ENCODE measurements at places on chromosomes 2 and 18.

GRCh38 chr2:203436496-203436895 is 98.6 kb downstream of the RAPH1 start:
- no peaks in the 10 kb centered on the region for H3K4me1 ChIP-seq
- peaks cover 8% of the 10 kb centered on the region for H3K36me3 ChIP-seq
- H3K27ac ChIP-seq = no peak overlapping the region
- DNase-seq = no peak
- no peaks in the 10 kb centered on the region for H3K27me3 ChIP-seq
- H3K4me3 ChIP-seq = no peak overlapping the region

DNA sequence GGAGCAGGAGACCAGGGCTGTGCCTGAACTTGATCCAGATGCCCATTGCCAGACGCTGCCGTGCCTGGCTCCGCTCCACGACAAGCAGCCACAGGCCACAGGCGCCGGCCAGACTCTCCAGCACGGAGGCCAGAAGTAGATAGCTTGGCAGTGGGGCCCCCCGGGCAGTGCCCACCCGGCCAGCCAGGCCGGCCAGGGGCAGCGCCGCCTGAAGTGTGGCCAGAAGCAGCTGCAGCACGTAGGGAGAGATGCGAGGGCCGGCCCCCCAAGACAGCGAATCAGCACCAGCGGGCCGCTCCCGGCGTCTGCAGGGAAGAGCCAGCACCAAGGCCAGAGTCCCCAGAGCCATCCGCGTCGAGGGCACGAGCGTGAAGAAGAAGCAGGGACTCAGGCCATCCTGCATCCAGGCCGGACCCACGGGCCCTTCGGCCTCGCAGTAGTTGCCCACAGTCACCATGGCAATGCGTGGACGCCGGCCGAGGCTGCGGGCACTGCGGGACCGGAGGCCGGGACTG is 484 bp downstream of the ABCB6 start:
- H3K36me3 ChIP-seq = peaks cover 3% of the 10 kb centered on the region
- H3K27ac ChIP-seq = peak overlapping the region; percentile 92
- H3K4me3 ChIP-seq = no peak overlapping the region
- DNase-seq = peak; percentile 75

DNA sequence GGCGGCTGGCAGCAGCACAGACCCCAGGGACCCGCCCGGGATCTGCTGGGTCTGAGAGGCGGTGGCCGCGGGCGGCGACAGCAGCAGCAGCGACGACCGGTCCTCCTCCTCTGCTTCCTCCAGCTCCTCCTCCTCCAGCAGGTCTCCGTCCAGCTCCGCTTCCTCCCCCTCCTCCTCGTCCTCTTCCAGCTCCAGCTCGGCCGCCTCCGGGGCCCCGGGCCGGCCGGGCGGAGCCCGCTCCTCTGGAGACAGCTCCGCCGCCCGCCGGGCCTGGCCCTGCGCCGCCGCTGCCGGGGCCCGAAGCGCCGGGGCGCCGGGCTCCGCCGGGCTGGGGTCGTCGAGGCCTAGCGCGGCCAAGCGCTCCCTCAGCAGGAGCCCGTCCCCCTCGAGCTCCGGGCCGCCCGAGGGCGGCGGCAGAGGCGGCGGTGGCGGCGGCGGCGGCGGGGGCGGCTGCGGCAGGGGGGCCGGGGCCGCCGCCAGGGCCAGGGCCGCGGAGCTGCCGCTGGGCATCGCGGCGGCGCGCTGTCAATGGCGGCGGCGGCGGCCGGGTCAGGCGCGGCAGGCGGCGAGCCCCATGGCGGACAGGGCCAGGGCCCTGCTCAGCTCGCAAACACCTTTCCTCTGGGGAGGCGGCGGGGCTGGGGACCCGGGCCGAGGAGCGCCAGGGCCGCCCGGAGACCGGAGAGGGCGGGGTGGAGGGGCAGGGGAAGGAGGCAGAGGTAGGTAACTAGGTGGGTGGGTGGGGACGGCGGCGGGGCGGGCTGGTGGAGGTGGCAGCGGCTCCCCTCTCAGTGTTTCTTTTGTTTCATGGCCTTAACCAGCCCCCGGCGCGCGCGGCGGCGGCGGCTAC is 445 bp downstream of the MEX3C start:
- no peaks in the 10 kb centered on the region for H3K27me3 ChIP-seq
- H3K36me3 ChIP-seq = no peaks in the 10 kb centered on the region
- peak overlapping the region; percentile 91 for H3K4me3 ChIP-seq
- H3K27ac ChIP-seq = peak overlapping the region; percentile 98
- H3K4me1 ChIP-seq = peaks cover 29% of the 10 kb centered on the region
- DNase-seq = peak; percentile 76

- DNase-seq = no peak
- H3K36me3 ChIP-seq = no peaks in the 10 kb centered on the region
- H3K4me1 ChIP-seq = no peaks in the 10 kb centered on the region
- no peak overlapping the region for H3K27ac ChIP-seq
Measured at GRCh38 chr2:28247290-28247689, 145.4 kb upstream of the FOSL2 start.

DNA sequence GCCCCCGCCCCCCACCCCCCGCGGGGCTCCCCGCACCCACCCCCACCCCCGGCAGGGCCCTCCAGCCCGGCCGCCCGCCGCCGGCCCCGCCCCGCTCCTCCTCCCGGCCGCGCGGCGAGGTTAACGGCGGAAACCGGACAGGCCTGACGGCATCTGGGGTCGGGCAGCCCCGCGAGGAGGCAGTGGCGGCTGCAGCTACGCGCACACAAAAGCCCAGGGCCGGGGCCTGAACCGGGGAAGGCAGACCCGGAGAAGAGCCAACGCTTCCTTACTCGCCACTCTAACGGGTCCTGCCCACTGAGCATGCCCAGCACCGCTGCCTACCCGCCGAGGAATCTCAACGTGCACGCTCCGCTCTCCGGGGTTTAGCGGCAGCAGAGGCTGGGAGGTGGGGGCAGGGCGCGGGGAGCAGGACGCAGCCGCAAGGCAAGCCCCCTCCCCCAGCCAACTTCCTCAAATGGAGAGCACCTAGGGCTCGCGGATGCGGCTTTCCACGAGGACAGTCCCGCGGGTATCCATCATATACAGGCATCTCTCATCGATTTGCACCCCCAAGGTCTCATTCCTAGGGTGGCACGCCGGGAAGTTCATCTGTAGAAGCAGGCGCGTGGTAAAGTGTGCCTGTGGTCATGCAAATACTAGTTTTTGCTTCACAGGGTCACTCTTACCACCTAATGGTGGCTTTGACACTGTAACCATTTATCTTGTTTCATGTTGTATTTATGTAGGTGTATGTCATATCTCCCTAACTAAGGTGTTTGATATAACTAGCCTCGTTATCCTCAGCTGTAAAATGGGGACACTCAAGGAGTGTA is at the start of gene MEMO1:
MEMO1 (minus strand) TSS at position 339 of the 815 bp plus-strand sequence. CDS start 761 bp downstream, outside the sequence.
- peak; percentile 96 for DNase-seq
- H3K27ac ChIP-seq = peak within 1 kb of the TSS; percentile 90
- H3K4me3 ChIP-seq = peak within 1 kb of the TSS; percentile 46
- no peaks in the 10 kb centered on the region for H3K27me3 ChIP-seq
- no peaks in the 10 kb centered on the region for H3K36me3 ChIP-seq

DNA sequence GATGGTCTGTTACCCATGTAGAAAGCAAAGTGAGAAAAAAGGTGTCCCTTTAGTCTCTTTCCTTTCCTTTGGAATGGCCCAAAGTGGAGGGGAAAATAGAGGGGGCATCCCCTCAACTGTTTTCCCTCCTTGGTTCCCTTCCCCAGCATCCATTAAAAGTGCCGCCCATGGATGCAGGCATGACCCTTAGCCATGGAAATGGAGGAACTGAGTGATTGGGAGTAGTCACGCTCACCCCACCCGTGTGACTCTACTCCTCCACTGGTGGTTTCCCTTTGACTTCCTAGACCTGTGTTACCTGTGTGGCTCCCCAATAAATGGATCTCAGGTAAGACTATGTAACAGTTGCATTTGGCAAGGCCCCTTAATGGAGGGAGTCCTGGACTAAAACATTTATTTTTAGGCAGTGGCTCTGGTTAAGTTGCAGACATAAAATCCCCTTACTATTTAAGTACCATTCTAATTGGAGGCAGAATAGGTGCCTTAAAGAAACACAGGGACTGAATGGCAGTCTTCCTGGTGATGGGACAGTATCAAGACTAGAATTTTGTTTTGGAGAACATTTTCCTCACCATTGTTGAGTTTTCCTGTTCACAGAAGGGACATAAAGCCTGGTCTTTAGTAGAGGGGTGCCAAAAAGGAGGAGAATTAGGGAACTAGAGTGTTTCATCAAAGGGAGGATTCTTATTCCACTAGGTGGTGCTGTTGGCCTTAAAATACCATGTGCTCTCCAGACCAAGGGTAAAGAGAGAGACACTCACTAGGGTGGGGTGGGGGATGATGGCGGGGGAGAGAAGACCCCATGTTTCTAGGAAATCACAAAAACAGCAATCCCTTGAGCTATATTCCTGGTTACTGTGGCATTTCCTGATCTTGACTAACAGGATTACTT is 25.7 kb upstream of the PLA2R1 start:
- DNase-seq = no peak
- H3K36me3 ChIP-seq = no peaks in the 10 kb centered on the region
- no peaks in the 10 kb centered on the region for H3K27me3 ChIP-seq
- no peak overlapping the region for H3K27ac ChIP-seq
- no peaks in the 10 kb centered on the region for H3K4me1 ChIP-seq

DNA sequence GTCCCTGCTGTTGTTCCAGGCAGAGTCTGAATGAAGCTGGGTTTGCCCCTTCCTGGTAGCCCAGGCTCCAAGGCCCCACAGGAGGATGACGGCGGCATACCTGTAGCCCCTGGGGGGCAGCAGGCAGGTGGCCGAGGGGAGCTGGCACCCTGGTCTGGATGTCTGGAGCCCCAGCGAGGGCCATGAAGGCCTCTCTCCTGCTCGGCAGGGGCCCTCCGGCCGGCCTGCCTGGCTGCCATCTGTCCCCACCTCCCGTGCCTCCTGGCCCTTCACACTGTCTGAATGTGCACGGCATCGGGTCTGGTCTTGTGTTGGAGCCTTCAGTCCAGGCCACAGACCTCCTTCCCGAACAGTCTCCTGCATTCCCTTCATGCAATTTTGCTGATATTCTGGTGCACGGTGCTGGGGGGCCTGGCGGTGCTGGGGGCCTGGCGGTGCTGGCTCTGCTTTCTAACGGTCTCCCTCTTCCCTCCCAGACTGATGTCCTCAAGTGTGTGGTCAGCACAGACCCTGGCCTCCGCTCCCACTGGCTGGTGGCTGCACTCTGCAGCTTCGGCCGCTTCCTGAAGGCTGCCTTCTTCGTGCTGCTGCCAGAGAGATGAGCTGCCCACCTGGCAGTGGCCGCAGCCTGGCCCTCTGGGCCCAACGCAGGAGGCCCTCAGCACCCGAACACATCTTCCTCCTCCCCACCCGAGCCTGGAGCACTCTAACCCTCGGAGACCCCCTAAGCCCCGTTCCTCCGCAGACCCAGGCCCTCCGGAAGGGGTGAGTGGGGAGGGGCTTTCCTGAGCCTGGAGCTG is 13.5 kb downstream of the BOK start:
- no peak for DNase-seq
- H3K27me3 ChIP-seq = no peaks in the 10 kb centered on the region
- no peak overlapping the region for H3K4me3 ChIP-seq
- no peaks in the 10 kb centered on the region for H3K4me1 ChIP-seq

DNA sequence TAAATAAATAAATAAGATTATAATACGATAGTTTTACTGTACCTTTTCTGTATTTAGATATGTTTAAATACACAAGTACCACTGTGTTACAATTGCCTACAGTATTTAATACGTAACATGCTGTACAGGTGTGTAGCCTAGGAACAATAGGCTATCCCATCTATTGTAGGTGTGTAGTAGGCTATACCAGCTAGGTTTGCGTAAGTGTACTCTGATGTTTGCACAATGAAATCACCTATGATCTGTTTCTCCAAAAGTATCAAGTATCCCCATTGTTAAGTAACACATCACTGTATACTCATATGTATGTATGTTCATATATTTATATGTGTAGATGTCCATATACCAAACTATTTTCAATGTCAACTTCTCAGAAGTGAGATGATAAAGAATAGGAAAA is 118.2 kb upstream of the RND3 start:
- no peaks in the 10 kb centered on the region for H3K27me3 ChIP-seq
- H3K4me1 ChIP-seq = no peaks in the 10 kb centered on the region
- no peak for DNase-seq
- no peak overlapping the region for H3K27ac ChIP-seq

- no peaks in the 10 kb centered on the region for H3K4me1 ChIP-seq
- no peak overlapping the region for H3K27ac ChIP-seq
- H3K27me3 ChIP-seq = no peaks in the 10 kb centered on the region
- DNase-seq = no peak
- no peak overlapping the region for H3K4me3 ChIP-seq
Measured at GRCh38 chr2:235776531-235776930, 282.7 kb downstream of the AGAP1 start.

DNA sequence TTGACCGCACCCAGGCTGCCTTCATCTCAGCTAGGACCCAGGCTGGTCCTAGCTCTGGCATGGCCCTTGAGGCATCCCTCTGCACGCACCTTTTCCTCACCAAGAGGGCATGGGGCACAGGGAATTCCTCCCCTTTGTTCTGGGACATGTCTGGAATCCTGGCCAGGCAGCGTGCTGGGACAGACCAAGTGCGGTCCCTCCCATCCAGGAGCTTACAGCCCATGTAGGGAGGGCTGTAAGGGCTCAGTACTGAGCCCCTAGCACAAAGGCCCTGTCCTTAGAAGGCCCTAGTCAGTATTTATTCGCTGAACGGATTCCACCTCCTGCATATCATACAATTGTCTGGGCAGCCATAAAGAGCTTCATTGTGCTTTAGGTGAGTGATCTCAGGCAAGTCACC is 3.0 kb downstream of the TMEM37 start:
- H3K4me1 ChIP-seq = peaks cover 72% of the 10 kb centered on the region
- H3K36me3 ChIP-seq = no peaks in the 10 kb centered on the region
- H3K27me3 ChIP-seq = no peaks in the 10 kb centered on the region
- H3K4me3 ChIP-seq = no peak overlapping the region

DNA sequence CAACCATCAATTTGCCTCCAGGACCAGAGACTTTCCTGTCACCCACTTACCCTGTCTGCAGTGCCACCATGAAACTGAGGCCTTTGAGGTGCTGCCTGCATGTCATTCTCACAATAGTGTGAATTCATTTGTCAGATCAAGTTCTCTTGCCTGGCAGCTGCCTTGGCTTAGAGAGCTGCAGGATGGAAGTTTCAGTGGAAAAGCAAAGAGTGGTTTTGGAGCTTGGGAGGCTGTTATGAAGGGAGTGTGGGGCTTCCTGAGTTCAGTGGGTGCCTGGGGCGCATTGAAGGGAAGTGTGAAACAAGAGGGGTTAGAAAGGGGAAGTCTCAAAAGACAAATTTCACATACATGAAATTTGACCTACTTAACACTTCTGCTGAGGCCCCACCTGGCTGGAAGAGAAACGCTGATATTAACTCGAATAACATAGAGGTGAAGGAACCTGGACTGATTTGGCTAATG is 7.9 kb upstream of the LBH start:
- H3K27me3 ChIP-seq = no peaks in the 10 kb centered on the region
- H3K36me3 ChIP-seq = no peaks in the 10 kb centered on the region
- peaks cover 4% of the 10 kb centered on the region for H3K4me1 ChIP-seq
- H3K4me3 ChIP-seq = no peak overlapping the region
- no peak overlapping the region for H3K27ac ChIP-seq
- DNase-seq = no peak

- no peaks in the 10 kb centered on the region for H3K27me3 ChIP-seq
- no peak overlapping the region for H3K27ac ChIP-seq
- no peak for DNase-seq
- H3K4me3 ChIP-seq = no peak overlapping the region
Measured at GRCh38 chr2:136132825-136133155, 14.8 kb upstream of the CXCR4 start.

Data from body of pancreas (tissue), 4 donors.